ENCODE measurements at places on chromosomes 2 and 18.

- no peak for DNase-seq
These were observed 8.5 kb downstream of the GEN1 start for GRCh38 chr2:17762451-17762850.

DNA sequence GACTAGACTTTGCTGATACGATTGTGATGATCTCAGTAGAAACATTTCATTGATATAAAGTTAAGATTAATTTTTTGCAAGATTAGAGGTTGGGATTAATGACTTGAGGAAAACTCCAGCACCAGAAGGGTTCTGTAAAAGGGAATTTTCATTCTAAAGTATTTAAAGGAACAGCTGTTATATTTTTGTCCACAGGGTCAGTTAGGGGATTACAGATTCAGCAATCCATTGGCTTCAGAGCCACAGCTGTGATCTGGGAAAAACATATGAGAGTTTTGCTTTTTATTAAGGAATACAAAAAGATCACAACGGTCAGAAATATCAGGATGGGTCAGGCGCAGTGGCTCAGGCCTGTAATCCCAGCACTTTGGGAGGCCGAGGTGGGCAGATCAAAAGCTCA lies 19.6 kb upstream of the REV1 start:
- no peak for DNase-seq

- no peak for DNase-seq
These were observed 595.4 kb downstream of the NYAP2 start for GRCh38 chr2:225994748-225995405.

GRCh38 chr2:30382995-30383394 lies 64.1 kb upstream of the LCLAT1 start:
- no peak for DNase-seq

DNA sequence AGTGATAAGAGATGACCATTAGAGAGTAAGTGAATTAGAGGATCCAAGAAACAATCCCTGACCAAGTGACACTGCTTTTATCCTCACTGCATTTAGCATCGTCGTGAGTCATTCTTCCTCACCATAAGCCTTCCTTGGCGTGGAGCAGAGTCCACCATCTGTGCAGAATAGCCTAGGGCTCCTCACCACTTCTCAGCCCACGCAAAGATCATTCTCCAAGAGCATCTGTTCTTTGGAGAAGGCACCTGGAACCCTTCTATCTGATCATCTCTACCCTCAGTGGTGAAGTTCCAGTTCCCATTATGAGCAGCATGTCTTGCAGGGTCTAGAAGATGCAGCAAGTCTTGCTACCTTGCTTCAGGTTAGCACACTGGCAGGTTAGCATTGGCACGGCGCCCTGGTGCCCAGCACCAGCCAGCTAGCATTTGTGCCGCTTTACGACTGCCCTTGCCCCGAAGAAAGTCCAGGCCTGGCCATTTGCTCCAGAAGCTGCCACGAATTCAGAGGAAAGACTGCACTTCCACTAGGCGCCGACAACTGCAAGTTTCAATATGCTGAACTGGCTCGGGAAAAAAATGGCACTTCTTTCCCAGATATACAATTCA lies 225.8 kb downstream of the TTC32 start:
- DNase-seq, result no peak

DNA sequence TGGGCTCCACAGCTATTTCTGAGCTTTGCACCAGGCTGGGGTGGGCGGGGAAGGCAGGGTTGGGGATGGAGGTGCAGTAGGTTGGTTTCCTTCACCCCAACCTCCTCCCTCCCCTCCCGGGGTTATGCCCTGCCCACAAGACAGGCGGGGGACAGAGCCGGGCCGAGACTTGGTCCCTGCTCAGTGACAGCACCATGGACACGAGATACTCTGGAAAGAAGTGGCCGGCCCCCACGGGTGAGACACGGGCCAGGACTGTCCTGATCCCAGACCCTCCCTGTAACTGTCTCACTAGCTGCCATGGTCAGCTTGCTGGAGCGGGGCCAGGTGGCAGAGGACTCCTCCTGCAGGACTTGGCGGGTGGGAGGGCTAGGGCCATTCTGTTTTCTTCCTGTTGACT lies 59.7 kb downstream of the DYSF start:
- DNase-seq, result no peak

GRCh38 chr2:223300326-223300725 lies 248.3 kb downstream of the KCNE4 start:
- no peak for DNase-seq

GRCh38 chr2:24123922-24124580 lies 782 bp downstream of the FAM228B start:
- no peak for DNase-seq

DNA sequence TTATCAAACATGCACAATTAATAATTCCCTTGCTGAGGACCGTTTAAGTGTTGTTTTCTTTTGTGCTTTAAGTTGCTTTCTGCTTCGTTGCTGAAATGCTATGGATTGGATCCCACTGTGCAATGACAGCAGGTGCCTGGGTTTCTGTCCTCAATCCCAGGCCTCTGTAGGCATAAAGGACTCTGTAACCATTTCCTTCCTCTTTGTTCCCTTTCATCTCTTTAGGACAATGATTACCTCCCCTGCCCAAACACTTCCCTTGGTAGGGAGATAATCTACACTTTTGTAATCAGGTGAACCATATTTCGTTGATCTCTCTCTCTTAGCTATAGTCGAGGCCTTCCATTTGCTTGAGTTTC lies 58.6 kb upstream of the LYPD6B start:
- DNase-seq, result no peak

- DNase-seq, result no peak
These were observed 700.5 kb upstream of the CHAC2 start for GRCh38 chr2:53067056-53067455.

DNA sequence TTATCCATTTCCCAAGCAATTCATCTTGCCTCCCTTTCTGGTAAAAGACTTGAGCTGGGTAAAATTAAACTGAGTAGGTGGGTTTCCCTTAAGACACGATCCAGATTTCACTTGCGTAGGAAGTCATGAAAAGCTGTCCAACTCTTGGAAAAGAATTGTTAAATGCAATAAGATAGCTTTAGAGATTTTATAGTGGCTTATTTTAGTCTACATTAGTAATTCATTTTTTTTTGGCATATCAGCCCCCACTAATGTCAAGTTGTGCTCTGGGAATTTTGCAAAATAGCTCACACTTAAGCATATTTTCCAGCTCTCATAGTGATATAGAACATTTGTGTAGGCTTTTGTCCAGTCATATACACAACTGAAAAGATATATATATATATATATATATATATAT lies 344.7 kb upstream of the FIGN start:
- DNase-seq, result no peak

DNA sequence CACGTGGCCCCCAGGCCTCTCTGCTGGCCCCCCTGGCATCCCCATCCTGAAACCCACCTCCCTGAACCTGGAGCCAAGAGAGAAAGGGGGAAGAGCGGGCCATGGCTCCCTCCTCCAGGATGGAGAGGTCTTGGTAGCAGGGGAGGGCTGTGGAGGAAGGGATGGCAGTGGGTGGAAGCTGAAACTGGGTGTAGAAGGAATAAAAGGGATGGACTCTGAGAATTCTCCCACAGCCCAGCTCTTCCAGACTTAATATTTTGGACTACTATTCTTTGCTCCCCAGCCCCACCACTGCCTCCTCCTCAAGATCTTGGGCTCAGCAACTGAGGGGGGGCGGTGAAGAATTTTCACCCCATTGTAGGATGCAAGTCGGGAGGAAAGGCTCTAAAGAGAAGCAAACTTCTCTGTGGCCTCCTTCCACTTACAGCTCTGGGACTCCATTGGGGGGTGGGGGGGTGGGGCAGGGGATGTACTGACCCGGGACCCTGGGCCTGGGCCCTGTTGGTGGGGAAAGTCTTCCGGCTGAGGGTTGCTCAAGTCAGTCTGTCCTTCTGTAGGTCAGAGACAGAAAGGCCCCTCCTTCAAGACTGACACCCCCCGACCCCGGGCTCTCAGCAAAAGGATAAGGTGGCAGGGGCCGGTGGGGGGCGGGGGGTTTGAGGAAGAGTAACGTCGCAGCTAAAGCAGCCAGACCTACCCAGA lies 501 bp downstream of the TNS1 start:
- no peak for DNase-seq

DNA sequence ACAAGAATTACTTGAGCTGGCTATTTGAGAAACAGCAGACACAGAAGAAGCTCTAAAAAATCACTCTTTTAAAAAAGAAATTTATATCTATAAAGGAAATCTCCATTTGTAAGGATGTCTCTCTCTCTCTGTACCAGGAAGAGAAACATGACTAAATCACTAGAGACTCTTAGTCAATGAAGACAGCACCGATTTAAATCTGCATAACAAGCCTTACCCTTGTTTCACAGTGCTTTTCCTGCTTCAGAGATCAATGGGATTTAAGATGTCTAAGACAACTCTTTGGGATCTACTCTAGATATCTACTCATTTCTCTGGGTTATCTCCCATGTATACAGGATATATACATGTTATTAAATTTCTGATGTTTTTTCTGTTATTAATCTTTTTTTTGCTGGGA lies 359.2 kb upstream of the RND3 start:
- no peak for DNase-seq

GRCh38 chr2:142234741-142235140 lies 103.9 kb upstream of the LRP1B start:
- no peak for DNase-seq

- DNase-seq, result no peak
These were observed 13.9 kb downstream of the FN1 start for GRCh38 chr2:215421859-215422461.

GRCh38 chr2:238684362-238685326 lies 163.2 kb upstream of the TWIST2 start:
- DNase-seq, result no peak

GRCh38 chr2:228104215-228104614 lies 77.3 kb downstream of the SPHKAP start:
- DNase-seq, result no peak

DNA sequence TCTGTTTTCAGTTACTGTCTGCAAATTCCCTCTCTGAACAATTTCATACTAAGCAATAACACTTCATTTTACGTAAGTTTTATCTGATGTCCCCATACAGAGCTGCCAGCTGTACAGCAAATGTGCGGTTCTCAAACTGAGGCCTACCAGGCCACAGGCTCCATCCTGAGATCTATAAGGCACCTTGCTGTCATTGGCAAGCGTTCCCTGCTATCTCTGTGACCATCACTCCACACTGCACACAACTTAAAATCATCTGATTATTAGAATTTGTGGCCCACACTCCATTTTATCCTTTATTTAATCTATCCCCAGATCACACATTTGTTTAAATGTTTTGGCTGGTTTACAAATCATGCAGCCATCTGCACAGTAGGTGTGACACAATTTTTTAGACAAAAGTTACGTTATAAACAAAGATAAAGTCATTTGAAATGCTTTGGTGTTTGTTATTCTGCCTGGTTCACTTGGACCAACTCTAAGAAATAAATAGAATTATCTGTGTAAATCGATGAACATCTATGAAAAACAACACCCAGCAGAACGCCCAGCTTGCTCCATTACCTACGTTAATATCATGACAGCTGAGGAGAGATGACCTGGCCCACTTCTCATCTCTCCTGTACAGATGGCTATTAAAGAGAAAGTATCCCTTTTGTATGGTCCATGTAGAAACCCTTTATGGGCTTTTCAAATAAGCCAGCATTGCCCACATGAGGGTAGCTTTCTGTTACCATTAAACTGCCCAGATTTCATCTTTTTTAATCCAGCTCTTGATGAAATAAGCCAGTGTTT lies 162.4 kb downstream of the ZNF521 start:
- no peak for DNase-seq

DNA sequence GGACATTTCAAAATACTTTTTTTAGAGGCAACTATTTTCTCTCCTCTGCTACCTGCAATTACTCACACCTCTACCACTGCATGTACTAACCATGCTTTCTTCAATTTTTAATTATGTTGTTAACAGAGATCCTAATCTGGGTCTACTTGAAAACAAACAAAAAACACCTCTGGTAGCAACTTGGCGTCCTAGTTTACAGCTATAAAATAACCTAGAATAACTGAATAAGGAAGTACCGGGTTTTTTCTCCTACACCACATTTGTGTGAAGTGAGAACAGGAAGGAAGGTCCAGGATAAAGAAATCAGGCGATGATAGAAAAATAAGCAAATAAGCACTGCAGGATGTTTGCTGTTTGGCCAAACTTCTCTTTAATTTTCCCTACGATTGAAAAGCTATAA lies 633.5 kb downstream of the LRP1B start:
- DNase-seq, result no peak

DNA sequence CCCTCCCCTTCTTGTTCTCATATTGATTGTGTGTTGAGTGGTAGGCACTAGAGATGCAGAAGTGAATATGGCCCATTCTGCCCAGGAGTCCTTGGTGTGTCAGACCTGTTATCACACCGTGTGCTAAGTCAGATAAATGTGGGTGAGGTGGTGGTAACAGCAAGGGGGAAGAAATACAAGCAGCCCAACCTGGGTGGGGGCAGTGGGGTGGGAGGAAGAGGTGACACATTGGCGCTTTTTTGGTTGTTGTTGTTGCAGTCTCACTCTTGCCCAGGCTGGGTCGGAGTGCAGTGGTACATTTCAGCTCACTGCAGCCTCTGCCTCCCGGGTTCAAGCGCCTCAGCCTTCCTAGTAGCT lies 12.8 kb downstream of the B3GNT2 start:
- DNase-seq, result peak; percentile 80

All from CD8-positive, alpha-beta T cell (primary cell).